GM12878 (cell line): ENCODE measurements at places on chromosomes 11 and 22. TPM values are rescaled to one million over a fixed set of nuclear protein-coding genes. Genes with fewer than 3 reads are reported as not detected.

TPBGL gene
- total RNA-seq: not detected in 2 replicates

- H3K27ac ChIP-seq: no peak overlapping the region
- DNase-seq: no peak
- H3K36me3 ChIP-seq: no peaks in the 10 kb centered on the region
- no peaks in the 10 kb centered on the region for H3K4me1 ChIP-seq
- no peaks in the 10 kb centered on the region for H3K27me3 ChIP-seq
Observed at GRCh38 chr11:82718307-82718706, 15.4 kb downstream of the FAM181B start.

- no peaks in the 10 kb centered on the region for H3K36me3 ChIP-seq
- H3K4me1 ChIP-seq: no peaks in the 10 kb centered on the region
- H3K4me3 ChIP-seq: no peak overlapping the region
- H3K27me3 ChIP-seq: peaks cover 1% of the 10 kb centered on the region; the same call in 1 of the 2 replicates
Observed at GRCh38 chr11:128645968-128646367, 47.9 kb upstream of the FLI1 start.

- peaks cover 9% of the 10 kb centered on the region for H3K36me3 ChIP-seq
- DNase-seq: no peak
- no peaks in the 10 kb centered on the region for H3K4me1 ChIP-seq
- H3K4me3 ChIP-seq: no peak overlapping the region
- H3K27ac ChIP-seq: no peak overlapping the region
Observed at GRCh38 chr11:199782-200181, 6.9 kb downstream of the SCGB1C1 start.

GRCh38 chr22:48517039-48518030 is 1310.3 kb downstream of the BRD1 start:
- no peak overlapping the region for H3K4me3 ChIP-seq
- no peaks in the 10 kb centered on the region for H3K27me3 ChIP-seq
- no peaks in the 10 kb centered on the region for H3K36me3 ChIP-seq
- DNase-seq: no peak

GRCh38 chr22:30810105-30810504 is 115.4 kb downstream of the OSBP2 start:
- no peak for DNase-seq
- no peaks in the 10 kb centered on the region for H3K27me3 ChIP-seq
- no peak overlapping the region for H3K27ac ChIP-seq
- H3K36me3 ChIP-seq: no peaks in the 10 kb centered on the region
- no peak overlapping the region for H3K4me3 ChIP-seq
- no peaks in the 10 kb centered on the region for H3K4me1 ChIP-seq

GRCh38 chr22:42317008-42317407 is 46.6 kb upstream of the TCF20 start:
- H3K4me1 ChIP-seq: peaks cover 4% of the 10 kb centered on the region
- no peak overlapping the region for H3K27ac ChIP-seq
- H3K4me3 ChIP-seq: no peak overlapping the region
- no peak for DNase-seq
- H3K36me3 ChIP-seq: no peaks in the 10 kb centered on the region

- H3K27me3 ChIP-seq: no peaks in the 10 kb centered on the region
- peaks cover 8% of the 10 kb centered on the region for H3K36me3 ChIP-seq
- DNase-seq: no peak
- H3K27ac ChIP-seq: no peak overlapping the region
- H3K4me3 ChIP-seq: no peak overlapping the region
Observed at GRCh38 chr22:44080936-44081861, 57.1 kb downstream of the PARVB start.
